ENCODE measurements at places on chromosomes 7 and 10. TPM values are rescaled to one million over a fixed set of nuclear protein-coding genes. Genes with fewer than 3 reads are reported as not detected.
A peak's percentile ranks its signal among the peaks of the same experiment; 100 is the strongest.

DNA sequence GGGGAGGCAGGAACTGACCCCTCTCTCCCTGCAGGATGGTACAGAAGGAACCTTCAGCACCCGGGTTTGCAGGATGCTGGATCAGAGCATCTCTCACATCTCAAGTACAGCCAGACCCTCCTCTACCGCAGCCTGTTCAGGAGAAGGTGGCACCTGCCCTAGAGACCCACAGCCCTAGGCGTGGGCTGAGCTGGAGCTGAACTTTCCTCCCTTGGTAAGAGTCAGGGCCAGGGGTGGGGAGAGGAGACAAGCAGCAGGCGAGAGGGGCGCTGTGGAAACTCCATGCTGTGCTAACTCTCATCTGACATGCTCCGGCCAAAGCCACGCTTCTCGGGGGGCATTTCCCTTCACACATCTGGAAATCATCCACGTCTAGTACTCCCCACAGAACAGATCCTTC, 154.4 kb downstream of the DIP2C start:
- H3K4me1 ChIP-seq = peaks cover 2% of the 10 kb centered on the region
- no peak overlapping the region for H3K27ac ChIP-seq
- no peak for DNase-seq
- no peak overlapping the region for H3K4me3 ChIP-seq
- no peaks in the 10 kb centered on the region for H3K36me3 ChIP-seq

GRCh38 chr7:87934699-87935383, 790 bp downstream of the ADAM22 start:
- no peak overlapping the region for H3K27ac ChIP-seq
- peak overlapping the region; percentile 58 for H3K4me3 ChIP-seq
- no peaks in the 10 kb centered on the region for H3K36me3 ChIP-seq
- H3K27me3 ChIP-seq = no peaks in the 10 kb centered on the region
- H3K4me1 ChIP-seq = no peaks in the 10 kb centered on the region

DNA sequence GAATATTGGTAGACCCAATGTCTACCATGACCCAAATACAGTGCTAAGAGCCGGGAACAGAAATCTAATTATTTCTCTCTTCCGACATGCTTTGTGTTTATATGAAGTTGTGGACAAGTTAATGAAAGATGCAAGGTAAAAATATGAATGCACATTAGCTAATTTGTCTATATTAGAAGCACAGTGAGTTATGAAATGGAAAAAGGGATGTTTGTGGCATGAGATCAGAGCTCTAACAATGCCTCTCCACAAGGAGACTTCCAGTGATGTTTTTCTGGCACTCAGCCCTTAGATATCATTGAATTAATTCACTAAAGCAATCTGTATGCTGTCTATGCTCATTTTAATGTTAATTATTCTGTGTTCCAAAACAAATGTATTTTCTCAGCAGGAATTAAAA, 897.2 kb downstream of the CNTNAP2 start:
- H3K36me3 ChIP-seq = no peaks in the 10 kb centered on the region
- H3K4me3 ChIP-seq = no peak overlapping the region
- no peak overlapping the region for H3K27ac ChIP-seq
- H3K27me3 ChIP-seq = no peaks in the 10 kb centered on the region

DNA sequence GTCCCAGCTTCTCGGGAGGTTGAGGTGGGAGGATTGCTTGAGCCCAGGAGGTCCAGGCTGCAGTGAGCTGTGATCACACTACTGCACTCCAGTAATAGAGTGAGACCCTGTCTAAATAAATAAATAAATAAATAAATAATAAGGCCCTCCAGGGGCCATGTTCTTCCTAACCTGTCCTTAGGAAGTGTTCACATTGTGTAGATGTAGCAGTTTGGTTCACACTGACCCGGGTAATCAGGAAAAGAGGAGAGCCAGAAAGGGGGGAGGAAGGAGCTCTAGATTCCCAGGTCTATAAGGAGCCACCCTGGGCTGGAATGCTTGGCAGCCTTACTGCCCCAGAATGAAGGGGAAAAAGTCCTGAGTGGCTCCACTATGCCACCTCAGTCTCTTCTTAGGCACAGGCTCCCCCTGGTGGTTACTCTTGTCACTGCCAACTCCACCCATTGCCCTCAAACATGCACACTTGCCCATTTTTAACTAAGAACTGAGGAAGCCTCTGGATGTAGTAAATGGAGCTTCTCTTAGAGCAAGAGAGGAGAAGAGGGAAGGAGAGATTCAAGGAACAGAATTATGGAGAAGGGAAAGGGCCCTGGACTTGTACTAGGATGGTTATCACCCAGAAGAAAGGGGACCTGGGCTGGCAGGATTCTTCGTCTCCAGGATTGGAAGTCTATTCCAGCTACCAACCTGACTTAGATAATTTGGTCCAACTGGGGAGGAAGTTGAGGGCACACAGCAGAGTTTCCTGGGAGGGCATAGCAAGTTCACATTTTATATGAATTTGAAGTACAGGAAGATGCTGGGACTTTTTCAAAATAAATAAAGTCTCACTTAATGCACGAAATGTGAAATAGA, 7.8 kb downstream of the HPS6 start:
- no peaks in the 10 kb centered on the region for H3K4me1 ChIP-seq
- H3K36me3 ChIP-seq = no peaks in the 10 kb centered on the region
- DNase-seq = peak; percentile 75

DNA sequence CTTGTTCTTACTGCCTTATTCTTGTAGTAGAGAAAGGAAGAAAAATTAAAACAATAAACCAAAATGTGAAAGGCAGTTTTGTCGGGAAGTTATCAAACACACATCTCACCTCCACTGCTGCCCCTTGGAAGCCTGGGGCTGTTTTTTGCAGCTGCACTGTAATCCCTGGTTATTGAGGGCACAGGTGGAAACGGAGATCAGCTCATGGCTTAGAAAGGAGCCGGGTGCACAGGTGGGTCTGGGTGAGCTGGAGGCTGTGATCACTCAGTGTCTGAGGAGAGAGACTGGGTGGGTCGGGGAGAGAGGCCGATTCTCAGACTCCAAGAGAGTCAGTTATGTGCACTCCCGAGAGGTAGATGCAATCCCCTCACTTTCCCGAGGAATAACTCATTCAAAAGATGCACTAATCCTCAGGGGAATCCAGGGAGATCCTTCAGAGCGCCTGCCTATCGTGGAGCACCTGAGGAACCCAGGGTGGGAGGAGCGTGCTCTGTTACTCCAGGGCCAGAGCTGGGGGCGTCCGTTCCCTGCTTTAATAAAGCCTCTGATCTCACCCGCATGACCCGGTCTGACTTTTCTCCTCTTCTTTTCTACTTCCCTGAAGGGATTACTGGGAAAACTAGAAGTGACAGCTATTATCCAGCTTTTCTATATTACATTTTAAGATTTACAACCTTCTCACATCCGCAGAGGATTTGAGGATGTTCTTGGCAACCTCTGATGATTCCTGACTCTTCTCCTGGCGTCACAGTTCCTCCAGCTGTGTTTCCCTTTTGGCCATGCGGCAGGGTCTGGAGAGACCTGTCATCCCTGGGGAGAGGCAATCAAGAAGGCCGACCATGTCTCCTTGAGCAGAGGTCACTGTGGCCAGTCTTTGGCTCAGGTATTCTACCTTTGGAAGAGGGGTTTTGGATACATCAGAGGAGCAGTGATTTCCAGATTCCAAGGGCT, 82.1 kb downstream of the CAMK1D start:
- no peaks in the 10 kb centered on the region for H3K36me3 ChIP-seq
- H3K4me3 ChIP-seq = no peak overlapping the region
- no peaks in the 10 kb centered on the region for H3K4me1 ChIP-seq
- H3K27ac ChIP-seq = no peak overlapping the region
- H3K27me3 ChIP-seq = peaks cover 4% of the 10 kb centered on the region

- no peaks in the 10 kb centered on the region for H3K4me1 ChIP-seq
- no peaks in the 10 kb centered on the region for H3K27me3 ChIP-seq
- no peak overlapping the region for H3K27ac ChIP-seq
- no peak for DNase-seq
- H3K4me3 ChIP-seq = no peak overlapping the region
- H3K36me3 ChIP-seq = no peaks in the 10 kb centered on the region
These were observed 51.6 kb upstream of the PDGFA start for GRCh38 chr7:571096-571717.

DNA sequence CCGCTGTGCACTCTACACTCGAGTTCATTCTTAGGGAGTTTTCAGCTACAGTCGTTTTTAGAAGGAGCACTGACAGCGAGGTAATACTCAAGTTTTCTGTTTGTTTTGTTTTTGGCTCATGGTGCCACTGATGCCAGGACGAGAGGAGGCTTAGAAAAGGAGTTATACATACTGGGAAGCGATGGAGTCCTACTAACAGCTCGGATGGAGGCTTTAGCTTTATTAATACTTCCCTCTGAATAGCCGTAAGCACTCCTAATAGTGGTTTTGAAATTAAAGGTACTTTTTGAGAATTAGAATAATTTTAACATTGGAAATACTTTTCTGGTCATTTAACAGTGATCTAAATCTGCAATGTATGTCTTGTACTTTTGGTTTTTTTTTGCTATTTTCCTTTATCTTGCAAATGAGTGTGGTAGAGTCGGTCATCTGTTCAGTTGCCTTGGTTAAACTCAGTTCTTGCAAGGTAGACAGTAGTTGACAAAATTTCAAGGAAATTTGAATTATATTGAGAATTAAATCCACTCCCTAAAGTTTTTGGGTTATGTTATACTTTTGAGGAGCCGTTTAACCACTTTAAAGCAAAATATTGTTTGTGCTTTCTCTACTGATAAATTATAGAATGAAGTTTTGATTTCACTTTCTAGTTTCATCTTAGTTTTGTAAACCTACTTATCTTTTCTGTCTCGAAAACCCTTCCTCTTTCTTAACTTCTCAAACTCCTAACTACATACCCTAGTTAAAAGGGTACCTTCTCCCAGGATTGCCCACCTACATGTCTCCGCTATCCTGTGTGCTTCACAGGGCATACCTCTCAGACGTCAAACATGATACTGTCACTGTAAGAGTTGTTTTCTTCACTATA, 1.5 kb downstream of the HBP1 start:
- DNase-seq = no peak
- peak overlapping the region; percentile 100 for H3K27ac ChIP-seq
- no peaks in the 10 kb centered on the region for H3K27me3 ChIP-seq
- peak overlapping the region; percentile 94 for H3K4me3 ChIP-seq
- H3K4me1 ChIP-seq = peaks cover 3% of the 10 kb centered on the region
- no peaks in the 10 kb centered on the region for H3K36me3 ChIP-seq

The SPDYE16 gene
- total RNA-seq = 0.41 TPM

The MMD2 gene
- not detected for total RNA-seq

The HOXA10 gene
- total RNA-seq = 25.8 TPM

The ACTA2 gene
- 1,957 TPM for total RNA-seq

The SEMA4G gene
- 24.2 TPM for total RNA-seq

The PIK3CG gene
- 0.87 TPM for total RNA-seq

All from prostate gland (tissue), 2 donors.